ENCODE measurements at places on chromosomes 6 and 20.

- DNase-seq: no peak
Measured at GRCh38 chr6:34096814-34097213, 49.1 kb downstream of the GRM4 start.

- no peak for DNase-seq
Measured at GRCh38 chr6:27144740-27145079, 102.8 kb upstream of the PRSS16 start.

DNA sequence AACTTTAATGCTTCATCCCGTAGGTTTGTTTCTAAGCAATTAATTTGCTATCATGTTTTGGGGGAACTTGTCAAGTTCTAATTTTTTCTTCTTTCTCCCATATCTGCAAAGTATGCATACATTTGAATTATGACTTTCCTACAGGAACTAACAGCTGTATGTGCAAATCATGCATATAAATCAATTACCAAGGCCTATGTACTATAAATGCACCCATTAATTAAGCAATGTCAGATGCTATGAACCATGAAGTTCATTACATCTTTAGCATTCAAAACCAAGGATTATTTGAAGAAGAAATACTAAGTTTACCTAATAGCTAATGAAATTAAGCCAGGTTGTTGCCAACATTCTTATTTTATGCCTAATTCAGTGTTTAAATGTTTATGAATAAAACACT, 851.3 kb downstream of the TFAP2A start:
- DNase-seq: no peak

- no peak for DNase-seq
Measured at GRCh38 chr6:80469977-80470376, 363.5 kb downstream of the BCKDHB start.

GRCh38 chr20:59032713-59033059, 551 bp upstream of the ATP5F1E start:
- DNase-seq: no peak

- DNase-seq: no peak
Measured at GRCh38 chr20:34368547-34368946, 5.5 kb downstream of the ITCH start.

- DNase-seq: no peak
Measured at GRCh38 chr6:135858931-135859330, 7.4 kb downstream of the PDE7B start.

All from putamen (tissue), 1 donor.